Kidney (tissue), 22 donors: ENCODE measurements at places on chromosomes 11 and 22. TPM values are rescaled to one million over a fixed set of nuclear protein-coding genes. Genes with fewer than 3 reads are reported as not detected.
A peak's percentile ranks its signal among the peaks of the same experiment; 100 is the strongest.

DNA sequence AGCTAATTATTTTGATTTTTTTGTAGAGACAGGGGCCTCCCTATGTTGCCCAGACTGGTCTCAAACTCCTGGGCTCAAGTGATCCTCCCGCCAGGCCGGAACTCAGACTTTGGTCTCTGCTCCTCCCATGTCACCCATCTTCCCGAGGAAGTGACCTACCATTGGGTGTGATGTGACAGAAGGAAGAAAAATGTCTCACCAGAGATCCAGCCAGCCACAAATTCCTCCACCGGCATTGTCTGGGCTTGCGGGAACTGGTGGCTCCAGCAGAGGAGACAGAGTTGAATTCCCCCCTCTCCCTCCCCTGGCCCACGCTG, 772 bp downstream of the SLC25A45 start:
- no peaks in the 10 kb centered on the region for H3K27me3 ChIP-seq
- no peaks in the 10 kb centered on the region for H3K4me1 ChIP-seq
- no peaks in the 10 kb centered on the region for H3K36me3 ChIP-seq
- H3K27ac ChIP-seq: peak overlapping the region; percentile 100
- H3K4me3 ChIP-seq: peak overlapping the region; percentile 26
- DNase-seq: no peak

GRCh38 chr22:32676191-32676590, 125.3 kb upstream of the TIMP3 start:
- no peaks in the 10 kb centered on the region for H3K4me1 ChIP-seq
- no peak for DNase-seq
- H3K27me3 ChIP-seq: no peaks in the 10 kb centered on the region
- H3K4me3 ChIP-seq: no peak overlapping the region
- H3K36me3 ChIP-seq: no peaks in the 10 kb centered on the region
- H3K27ac ChIP-seq: no peak overlapping the region

DNA sequence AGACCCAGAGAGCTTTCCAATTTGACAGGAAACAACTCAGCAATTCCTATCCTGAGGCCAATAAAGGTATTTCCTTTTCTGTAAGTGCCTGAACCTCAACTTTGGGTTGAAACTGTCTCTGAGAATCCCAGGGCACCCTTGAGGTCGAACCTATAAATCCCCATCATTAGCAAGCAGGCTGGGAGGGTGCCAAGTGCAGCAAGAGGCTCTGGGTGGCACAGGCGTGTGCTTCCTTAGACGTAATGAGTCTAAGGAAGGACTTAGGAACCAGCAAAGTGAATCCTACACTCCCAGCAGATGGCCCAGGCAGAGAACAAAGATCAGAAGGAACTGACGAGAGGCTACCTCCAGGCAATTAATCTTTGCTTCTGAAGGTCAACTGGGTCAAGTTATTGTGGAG, 234.3 kb upstream of the NARS2 start:
- no peaks in the 10 kb centered on the region for H3K27me3 ChIP-seq
- H3K4me3 ChIP-seq: no peak overlapping the region
- no peaks in the 10 kb centered on the region for H3K4me1 ChIP-seq

- no peaks in the 10 kb centered on the region for H3K36me3 ChIP-seq
- H3K27me3 ChIP-seq: no peaks in the 10 kb centered on the region
- no peak overlapping the region for H3K27ac ChIP-seq
- H3K4me3 ChIP-seq: no peak overlapping the region
- H3K4me1 ChIP-seq: peaks cover 2% of the 10 kb centered on the region
- no peak for DNase-seq
These were observed 155.9 kb downstream of the CCDC34 start for GRCh38 chr11:27207025-27207650.

- H3K27me3 ChIP-seq: no peaks in the 10 kb centered on the region
- H3K27ac ChIP-seq: no peak overlapping the region
- no peaks in the 10 kb centered on the region for H3K36me3 ChIP-seq
- no peak for DNase-seq
- H3K4me3 ChIP-seq: no peak overlapping the region
These were observed 836.4 kb downstream of the TBC1D22A start for GRCh38 chr22:47598864-47599263.

GRCh38 chr11:109490953-109491635, 69.1 kb downstream of the C11orf87 start:
- no peaks in the 10 kb centered on the region for H3K27me3 ChIP-seq
- H3K4me1 ChIP-seq: no peaks in the 10 kb centered on the region
- DNase-seq: no peak
- no peaks in the 10 kb centered on the region for H3K36me3 ChIP-seq
- H3K27ac ChIP-seq: no peak overlapping the region

DNA sequence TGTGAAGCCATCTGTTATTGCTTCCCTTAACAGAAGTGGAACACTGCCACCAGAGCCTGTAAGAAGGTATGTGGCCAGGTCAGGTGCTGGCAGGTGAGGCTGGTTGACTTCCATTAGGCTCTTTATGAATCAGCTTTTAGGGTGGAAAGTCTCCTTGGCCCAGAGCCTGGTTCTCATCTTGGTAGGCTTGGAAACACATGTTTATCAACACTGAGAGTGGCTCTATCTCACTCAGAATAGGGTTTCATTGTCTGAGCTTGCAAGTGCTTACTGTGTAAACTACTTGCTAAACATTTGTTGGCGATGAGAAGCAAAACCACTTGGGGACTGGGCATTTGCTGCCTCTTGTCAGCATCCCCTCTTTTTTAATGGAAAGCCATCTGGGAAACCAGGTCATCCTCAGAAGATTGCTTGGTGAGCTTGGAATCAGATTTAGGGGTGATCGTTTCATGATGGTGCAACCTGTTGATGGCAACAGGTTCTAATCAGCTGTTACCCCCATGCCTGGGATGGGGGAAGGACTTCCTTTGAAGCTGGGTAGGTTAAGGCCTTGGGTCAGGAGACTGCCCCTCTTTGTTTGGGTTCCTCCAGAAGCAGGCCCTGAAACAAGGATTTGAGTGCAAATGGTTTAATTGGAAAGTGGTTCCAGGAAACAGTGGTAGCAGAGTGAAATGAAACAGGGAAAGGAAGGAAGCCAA, 75.0 kb upstream of the AMPD3 start:
- H3K27ac ChIP-seq: no peak overlapping the region
- H3K4me3 ChIP-seq: no peak overlapping the region
- no peaks in the 10 kb centered on the region for H3K36me3 ChIP-seq
- H3K27me3 ChIP-seq: no peaks in the 10 kb centered on the region

DNA sequence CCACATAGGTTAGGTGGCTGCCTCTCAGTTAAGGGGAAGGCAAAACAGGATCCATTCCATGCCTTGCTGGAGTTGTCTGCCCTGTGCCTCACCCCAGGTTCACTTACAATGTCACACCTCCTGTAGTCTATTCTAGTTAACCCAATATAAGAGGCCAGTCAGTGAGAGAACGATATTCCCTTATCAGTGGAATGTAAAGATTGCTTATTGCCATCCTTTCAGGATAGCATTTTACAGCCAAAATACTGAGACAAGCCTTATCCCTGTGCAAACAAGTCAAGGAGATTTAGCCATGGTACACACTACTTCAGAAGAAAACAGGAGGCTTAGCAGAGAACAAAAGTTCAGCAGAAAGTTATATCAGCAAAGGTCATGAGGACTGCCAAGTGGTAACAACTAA, 5.5 kb downstream of the CYP2R1 start:
- no peak overlapping the region for H3K4me3 ChIP-seq
- no peaks in the 10 kb centered on the region for H3K36me3 ChIP-seq
- no peaks in the 10 kb centered on the region for H3K4me1 ChIP-seq
- no peaks in the 10 kb centered on the region for H3K27me3 ChIP-seq
- DNase-seq: no peak

- H3K4me3 ChIP-seq: no peak overlapping the region
- no peaks in the 10 kb centered on the region for H3K36me3 ChIP-seq
- DNase-seq: no peak
- no peak overlapping the region for H3K27ac ChIP-seq
These were observed 302.7 kb downstream of the DDX10 start for GRCh38 chr11:108967571-108967970.

DNA sequence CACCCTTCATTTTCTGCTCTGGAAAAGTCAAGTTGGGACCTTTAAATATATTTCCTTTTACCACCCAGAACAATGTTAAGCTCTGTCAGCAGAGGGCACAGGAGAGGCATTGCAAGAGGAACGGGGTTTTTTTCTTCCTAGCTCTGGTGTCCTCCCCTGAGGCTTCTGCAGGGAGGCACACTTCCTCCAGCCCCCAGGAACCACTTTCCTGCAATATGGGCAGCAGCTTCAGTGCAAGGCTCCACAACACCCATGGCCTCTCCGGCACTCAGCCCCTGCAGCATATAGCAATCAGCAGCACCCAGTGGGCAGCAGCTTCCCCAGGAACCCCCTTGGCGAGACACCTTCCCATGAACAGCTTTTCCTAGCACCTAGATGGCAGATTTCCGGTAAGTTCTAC, 101.4 kb downstream of the SYT9 start:
- no peak for DNase-seq
- peaks cover 3% of the 10 kb centered on the region for H3K4me1 ChIP-seq
- no peaks in the 10 kb centered on the region for H3K36me3 ChIP-seq
- H3K4me3 ChIP-seq: no peak overlapping the region
- no peaks in the 10 kb centered on the region for H3K27me3 ChIP-seq
- no peak overlapping the region for H3K27ac ChIP-seq

DNA sequence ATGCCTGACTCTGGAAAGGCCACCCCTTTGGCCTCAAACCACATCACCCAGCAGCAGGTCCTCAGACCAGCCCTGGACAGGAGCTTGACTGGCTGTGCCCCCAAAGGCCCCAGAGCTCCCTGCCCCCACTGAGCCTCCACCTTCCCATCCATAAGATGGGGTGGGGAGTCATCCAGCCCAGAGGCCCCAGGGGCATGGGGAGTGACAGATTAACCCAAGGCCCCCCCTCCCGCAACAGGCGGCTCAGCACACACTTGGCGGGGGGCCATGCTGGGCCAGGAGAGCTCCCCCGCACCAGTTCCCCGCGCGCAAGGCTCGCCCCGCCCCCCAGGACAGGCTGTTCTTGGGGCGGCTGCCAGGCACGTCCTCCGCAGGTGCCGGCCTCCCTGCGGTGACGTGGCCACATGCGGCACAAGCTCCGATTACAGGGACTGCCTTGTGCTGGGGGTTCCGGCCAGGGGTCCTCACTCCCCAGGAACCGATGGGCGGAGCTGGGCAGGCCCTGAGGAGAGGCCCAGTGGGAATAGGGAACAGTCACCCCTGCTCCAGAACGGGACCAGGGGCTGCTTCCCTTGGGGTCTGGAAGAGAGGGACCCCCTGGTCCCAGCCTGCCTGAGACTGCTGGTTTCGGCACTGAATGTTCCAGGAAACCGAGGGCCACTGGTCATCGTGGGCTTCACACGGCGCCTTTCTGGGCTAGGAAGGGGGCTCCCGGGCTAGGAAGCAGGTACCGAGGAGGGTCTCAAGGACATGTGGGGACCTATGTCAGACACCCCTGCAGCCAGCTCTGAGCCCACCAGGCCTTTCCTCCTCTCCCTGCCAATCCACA, 5.1 kb upstream of the CDKN1C start:
- no peak overlapping the region for H3K4me3 ChIP-seq
- DNase-seq: peak; percentile 87
- no peaks in the 10 kb centered on the region for H3K36me3 ChIP-seq
- H3K27me3 ChIP-seq: no peaks in the 10 kb centered on the region
- peak overlapping the region; percentile 74 for H3K27ac ChIP-seq

DGAT2 gene
- total RNA-seq: 1.4 TPM

ELMOD1 gene
- 0.47 TPM for total RNA-seq

ALDH3B1 gene
- 42.7 TPM for total RNA-seq

TRIM51 gene
- not detected for total RNA-seq
